ENCODE measurements at places on chromosomes 6 and 20. TPM values are rescaled to one million over a fixed set of nuclear protein-coding genes. Genes with fewer than 3 reads are reported as not detected.

The LY6G5B gene
- total RNA-seq, result 38.8 TPM

The PREP gene
- 33.8 TPM for total RNA-seq

The VEGFA gene
- total RNA-seq, result 0.22 TPM

The DHX16 gene
- total RNA-seq, result 33.8 TPM

The ANGPT4 gene
- not detected for total RNA-seq

The HMGCLL1 gene
- total RNA-seq, result not detected

The HLA-DPA1 gene
- 102 TPM for total RNA-seq

The AURKA gene
- 3.6 TPM for total RNA-seq

The PBX2 gene
- 106 TPM for total RNA-seq

The TM9SF4 gene
- total RNA-seq, result 36.3 TPM

The SYCP2L gene
- total RNA-seq, result not detected

The OPRL1 gene
- total RNA-seq, result 1.3 TPM

The RGL2 gene
- total RNA-seq, result 59.2 TPM

The ADGRF4 gene
- not detected for total RNA-seq

The GSTA1 gene
- total RNA-seq, result not detected

The ARMH2 gene
- 1.8 TPM for total RNA-seq

The CD24 gene
- 0.17 TPM for total RNA-seq

The RIMS1 gene
- not detected for total RNA-seq

The SFT2D1 gene
- total RNA-seq, result 23.7 TPM

The SNAP91 gene
- total RNA-seq, result not detected

The ANKRD6 gene
- total RNA-seq, result 6.0 TPM

The FRK gene
- not detected for total RNA-seq

The PLEKHG1 gene
- 29.9 TPM for total RNA-seq

The ZFP57 gene
- 2.4 TPM for total RNA-seq

Data from CD4-positive, CD25-positive, alpha-beta regulatory T cell (primary cell).